ENCODE measurements at places on chromosomes 7 and 10. TPM values are rescaled to one million over a fixed set of nuclear protein-coding genes. Genes with fewer than 3 reads are reported as not detected.

DNA sequence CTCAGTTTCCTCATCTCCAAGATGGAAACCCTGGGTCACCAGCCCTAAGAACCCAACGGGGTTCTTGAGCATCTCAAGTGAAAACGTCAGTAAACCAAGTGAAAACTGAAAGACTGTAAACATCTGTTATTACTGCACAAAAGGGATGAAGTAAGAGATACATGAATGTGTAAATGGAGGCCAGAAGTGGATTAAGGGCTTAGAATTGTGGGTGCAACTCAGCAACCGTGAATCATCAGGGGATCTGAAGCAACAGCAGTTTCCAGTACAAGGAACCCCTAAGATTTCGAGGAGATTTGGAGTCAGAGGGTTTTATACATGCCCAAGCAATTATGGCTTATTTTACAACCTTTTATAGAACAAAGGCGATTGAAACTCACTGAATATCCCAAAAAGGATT lies 95.7 kb upstream of the SVIL start:
- DNase-seq: no peak

DNA sequence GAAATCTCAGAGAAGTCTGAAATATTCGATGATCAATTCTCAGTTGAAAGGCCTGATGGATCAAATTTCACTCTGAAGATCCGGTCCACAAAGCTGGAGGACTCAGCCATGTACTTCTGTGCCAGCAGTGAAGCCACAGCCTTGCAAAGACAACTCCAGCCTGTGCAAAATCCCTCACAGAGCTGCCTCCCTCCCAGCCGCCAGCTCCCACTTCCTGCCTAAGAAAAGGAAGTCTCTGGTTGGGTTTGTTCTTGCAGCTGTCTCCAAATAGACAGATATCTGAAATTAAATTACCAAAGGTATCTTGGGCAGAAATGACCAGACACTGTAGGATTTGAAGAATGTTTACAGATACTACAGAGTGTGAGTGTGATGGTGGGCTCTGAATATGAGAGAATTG lies 43.4 kb upstream of the PRSS58 start:
- no peak for DNase-seq

GRCh38 chr7:20306180-20306946 lies 24.3 kb upstream of the ITGB8 start:
- no peak for DNase-seq

- DNase-seq: peak; percentile 36
Observed at GRCh38 chr7:65976659-65977196, 5.3 kb downstream of the GUSB start.

DNA sequence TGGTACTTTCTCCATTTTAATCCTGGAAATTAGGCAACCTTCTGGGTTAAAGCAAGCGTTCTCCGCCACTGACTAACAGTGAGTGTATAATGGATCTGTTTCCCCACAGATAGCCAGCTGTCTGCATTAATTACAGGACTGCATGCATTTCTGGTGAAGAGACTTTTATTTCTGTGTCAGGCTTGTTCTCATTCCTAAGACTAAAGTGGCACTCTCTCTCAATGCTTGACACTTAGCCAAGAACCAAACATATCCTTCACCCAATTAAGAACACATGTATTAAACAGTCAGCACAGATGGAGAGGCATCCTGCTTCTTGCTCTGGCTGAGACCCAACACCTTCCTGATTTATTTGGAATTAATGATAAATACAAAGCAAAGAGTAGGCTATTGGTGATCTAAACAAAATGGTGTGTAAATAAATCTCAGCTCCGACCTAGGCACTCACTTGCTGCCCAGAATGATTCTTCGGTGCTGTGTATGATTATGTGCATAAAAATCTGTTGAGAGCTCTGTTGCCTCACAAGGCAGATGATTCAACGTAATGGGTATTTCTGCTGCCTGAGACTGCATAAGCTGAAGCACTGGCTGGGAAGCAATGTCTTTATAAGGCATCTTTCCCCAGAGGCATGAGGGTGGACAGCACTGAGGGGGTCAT lies 16.8 kb downstream of the CALU start:
- DNase-seq: no peak

DNA sequence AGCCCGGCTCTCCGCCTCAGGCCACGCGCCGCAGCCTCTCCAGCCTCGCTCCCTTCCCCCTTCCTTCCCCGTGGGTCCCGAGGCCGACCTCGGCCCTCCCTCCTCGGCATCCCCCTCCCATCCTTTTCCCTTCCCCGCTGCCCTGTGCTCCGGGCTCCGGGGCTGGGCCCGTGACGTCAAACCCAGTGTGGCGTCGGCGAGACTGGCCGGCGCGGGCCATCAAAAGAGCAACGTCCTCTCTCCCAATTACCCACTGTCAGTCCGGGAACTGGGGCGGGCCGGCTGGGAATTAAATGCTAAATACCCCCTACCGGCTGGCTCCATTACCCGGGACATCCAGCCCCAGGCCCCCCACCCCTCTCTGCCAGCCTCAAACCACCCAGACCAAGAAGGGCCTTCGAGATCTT lies 2.6 kb upstream of the GATA3 start:
- DNase-seq: no peak

DNA sequence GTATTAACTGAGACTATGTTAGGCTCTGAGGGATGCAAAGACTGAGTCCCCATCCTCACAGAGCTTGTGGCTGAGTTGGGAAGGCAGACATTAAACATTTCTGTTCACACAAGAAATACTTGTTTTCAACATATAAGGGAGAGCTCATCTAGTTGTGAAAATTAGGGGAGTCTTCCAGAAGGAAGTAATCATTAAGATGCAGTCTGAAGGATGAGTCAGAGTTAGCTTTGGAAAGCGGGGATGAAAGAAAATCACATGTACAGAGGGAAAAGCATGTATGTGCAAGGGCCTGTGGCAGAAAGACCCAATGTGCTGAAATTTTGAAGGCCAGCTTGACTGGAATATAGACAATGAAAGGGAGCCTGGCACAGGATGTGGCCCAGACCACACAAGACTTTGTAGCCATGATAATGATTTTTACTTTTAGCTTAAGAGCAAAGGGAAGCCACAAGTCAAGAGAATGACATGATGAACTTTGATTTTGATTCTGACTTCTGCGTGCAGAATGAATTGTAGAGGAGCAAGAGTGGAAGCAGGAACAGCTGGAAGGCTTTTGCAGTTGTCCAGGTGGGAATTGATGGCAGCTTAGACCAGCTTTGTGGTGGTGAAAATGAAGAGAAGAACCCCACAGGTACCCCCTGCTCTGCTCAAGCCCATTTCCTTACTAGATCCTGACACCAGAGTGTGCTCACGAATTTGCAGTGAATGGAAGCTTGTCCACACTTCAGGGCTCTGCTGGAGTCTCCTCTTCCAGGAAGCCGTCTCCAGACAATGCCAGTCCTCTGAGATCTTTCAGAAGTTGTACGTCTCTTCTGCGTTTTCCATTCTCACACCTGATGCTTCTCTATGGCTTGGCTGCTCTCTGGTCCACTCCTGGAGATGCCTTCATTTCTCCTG lies 115.6 kb downstream of the ATXN7L1 start:
- no peak for DNase-seq

DNA sequence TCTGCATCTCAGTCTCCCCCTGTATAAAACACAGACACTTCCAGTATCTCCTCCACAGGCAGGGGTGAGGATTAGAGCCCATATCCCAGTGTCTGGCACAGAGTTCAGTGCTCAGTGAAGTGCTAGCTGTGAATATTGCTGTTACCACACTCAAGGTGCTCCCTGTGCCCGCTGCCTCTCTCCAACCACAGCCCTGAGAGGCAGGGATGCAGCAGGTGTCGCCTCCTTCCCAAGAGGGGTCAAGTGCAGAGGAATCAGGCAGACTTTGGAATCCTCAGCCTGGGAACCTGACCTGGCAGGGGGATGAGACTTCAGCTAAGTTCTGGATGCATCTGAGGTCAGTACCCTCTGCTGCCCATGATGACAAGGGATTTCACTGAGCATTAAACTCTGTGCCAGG lies 163.1 kb downstream of the GFRA1 start:
- no peak for DNase-seq

- DNase-seq: no peak
Observed at GRCh38 chr7:4759211-4759610, 16.2 kb upstream of the AP5Z1 start.

DNA sequence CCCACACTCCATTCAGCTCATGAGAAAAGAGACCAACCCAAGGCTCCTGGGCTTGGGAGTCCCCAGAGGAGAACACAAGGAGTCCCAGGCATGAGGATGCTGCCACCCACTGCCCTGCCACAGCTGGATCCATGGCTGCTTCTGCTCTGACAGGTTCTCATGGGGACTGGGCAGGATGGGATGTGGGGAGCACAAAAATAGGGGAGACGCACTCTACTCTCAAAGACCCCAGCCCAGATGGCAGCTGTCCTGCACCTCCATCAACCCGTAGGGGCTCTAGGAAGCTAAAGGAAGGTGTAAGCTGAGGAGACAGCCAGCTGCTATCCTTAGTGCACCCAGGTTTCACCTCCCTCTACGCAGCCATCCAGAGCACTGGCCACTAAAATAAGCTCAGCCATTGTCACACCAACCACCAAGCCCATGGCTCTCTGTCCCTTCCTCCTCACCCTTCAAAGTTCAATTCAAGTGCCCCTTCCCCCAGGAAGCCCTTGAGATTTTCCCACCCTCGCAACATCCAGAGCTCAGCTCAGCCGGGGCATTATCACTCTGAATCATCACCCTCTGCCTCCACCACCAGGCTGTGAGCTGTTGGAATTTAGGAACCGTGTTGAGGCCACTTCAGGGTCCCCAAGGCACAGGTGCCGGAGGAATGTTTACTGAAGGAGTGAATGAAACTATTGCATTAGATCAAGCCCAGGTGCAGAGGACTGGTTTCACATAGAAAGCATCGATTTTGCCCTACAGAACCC lies 142.1 kb downstream of the GRID1 start:
- DNase-seq: peak; percentile 15

- DNase-seq: no peak
Observed at GRCh38 chr10:73044378-73045285, 52.0 kb downstream of the P4HA1 start.

DNA sequence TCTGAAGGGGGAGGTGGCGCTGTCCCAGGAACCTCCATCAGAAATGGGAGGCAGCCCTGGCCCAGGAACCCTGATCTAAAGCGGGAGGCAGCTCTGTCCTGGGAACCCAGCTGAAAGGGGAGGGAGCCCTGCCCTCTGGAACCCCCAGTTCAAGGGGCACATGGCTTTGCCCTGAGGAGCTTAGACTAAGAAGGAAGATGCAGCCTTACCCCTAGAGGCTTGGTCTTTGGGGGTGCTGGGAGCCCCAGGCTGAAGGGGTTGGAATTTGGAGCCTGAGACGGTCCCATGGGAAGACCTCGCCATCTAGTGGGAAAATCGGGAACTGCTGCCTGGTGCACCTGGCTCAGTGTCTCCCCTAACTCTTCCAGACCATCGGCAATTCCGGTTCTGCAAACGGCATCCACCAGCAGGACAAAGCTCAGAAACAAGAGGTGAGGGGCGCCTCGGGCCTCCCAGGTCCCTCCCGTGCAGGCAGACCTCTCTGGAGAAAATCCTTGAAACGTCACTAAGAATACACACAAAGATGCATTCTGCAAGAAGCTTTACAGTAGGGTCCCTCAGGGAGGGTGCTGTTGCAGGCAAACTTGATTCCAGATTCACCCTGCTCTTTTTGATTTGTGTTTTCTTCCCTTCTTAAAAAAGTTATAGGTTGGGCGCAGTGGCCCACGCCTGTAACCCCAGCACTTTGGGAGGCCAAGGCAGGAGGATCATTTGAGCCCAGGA lies 52.4 kb upstream of the GTF2IRD1 start:
- DNase-seq: peak; percentile 72

DNA sequence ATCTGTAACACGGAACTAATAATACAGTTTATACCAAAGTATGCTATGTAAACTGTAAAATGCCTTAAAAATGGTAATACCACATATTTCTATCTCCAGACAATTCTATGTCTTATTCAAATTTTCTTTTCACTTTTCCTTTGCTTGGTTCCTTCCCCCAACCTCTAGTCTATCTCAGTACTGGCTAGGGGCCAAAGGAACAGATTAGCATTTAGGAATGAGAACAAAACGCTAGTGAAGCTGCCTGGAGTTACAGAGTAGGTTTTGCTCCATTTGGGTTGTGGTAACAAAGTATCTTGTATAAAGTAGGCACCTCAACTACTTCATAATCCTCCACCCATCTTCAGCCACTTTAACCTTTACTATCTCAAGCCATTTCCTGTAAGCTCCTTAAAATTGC lies 94.1 kb downstream of the HBP1 start:
- DNase-seq: no peak

DNA sequence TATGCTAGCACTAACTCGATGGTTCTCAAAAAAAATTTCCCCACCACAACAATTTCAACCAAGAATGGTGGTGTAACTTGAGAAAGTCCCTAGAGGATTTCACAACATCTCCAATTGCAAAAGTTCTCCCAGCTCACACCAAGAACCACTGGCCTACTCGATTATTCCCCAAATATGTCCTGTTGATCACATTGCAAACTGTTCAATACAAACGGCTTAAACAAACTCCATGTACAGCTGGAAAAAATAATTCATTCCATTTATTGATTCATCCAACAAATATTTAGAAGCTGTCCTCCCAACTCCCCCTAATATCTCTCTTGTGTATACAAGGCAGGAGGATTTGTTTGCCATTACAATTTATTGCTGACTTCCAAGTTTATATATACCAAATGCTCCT lies 19.1 kb downstream of the TMEM176B start:
- no peak for DNase-seq

DNA sequence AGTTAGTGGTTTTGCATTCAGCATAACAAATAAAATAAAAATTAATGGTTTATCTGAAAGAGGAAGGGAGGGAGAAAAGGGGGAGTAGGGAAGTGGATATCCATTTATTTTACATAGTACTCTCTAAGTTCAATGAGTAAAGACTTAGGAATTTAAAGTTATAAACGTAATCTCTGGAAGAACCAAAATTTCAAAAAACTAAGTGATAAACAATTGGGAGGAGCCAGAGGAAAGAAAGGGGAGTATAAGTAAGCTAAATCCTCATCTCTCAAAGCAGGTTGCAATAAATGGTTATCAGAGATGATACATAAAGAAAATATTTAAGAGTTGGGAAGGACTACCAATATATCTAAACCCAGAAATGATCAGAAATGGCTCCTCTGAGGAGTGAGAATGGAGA lies 46.4 kb downstream of the ANK3 start:
- no peak for DNase-seq

DNA sequence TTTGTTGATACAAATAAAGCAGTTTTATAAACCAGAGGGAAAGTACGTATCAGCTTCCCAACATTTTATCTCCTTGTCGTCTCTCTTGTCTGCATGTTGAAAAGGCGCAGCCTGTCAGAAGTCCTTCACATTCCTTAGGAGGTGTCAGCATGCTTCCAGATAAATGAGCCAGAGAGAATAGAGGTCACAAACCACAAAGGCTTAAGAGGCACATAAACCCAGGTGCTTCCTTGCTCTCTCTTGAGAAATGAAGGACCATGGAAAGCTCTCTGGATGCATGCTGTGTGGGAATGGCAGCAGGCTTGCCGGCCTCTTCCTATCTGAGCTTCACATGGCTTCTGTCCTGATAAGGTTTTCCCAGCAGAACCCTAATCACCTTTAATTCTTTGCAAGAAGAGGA lies 448.5 kb downstream of the XPNPEP1 start:
- DNase-seq: no peak

GRCh38 chr10:83666762-83667161 lies 472.5 kb upstream of the GHITM start:
- no peak for DNase-seq

GRCh38 chr7:48512892-48513291 lies 341.6 kb downstream of the ABCA13 start:
- DNase-seq: no peak

The EVX1 gene
- not detected for total RNA-seq

The PLPP4 gene
- not detected for total RNA-seq

The GHITM gene
- 109 TPM for total RNA-seq

The MRLN gene
- not detected for total RNA-seq

The ANKRD61 gene
- total RNA-seq: not detected

The SOSTDC1 gene
- 8.7 TPM for total RNA-seq

The SPDYE2 gene
- not detected for total RNA-seq

The C7orf33 gene
- not detected for total RNA-seq

Measured in lower lobe of right lung (tissue), 2 donors.